A549 treated with ZK216348 at 1 μM for 4 hours (cell line): ENCODE measurements at places on chromosomes 5 and 9. TPM values are rescaled to one million over a fixed set of nuclear protein-coding genes. Genes with fewer than 3 reads are reported as not detected.

Gene ARSI
- 22.1 to 46.5 TPM (median 38.3 TPM) in 5 replicates for total RNA-seq

Gene EIF4E1B
- not detected in 5 replicates for total RNA-seq

Gene C5orf63
- 2.4 to 6.2 TPM (median 4.0 TPM) in 5 replicates for total RNA-seq

Gene KIF4B
- not detected in 5 replicates for total RNA-seq

Gene CENPP
- total RNA-seq, result 5.6 to 8.3 TPM (median 6.5 TPM) in 5 replicates
